Naive thymus-derived CD4-positive, alpha-beta T cell (primary cell): ENCODE measurements at places on chromosomes 13 and 19. TPM values are rescaled to one million over a fixed set of nuclear protein-coding genes. Genes with fewer than 3 reads are reported as not detected.

SBSN gene
- not detected for total RNA-seq

TNFRSF19 gene
- total RNA-seq, result not detected

DIAPH3 gene
- not detected for total RNA-seq

HOMER3 gene
- 2.1 TPM for total RNA-seq

CEACAM7 gene
- total RNA-seq, result not detected

FPR1 gene
- 68.2 TPM for total RNA-seq

KLK14 gene
- total RNA-seq, result 0.66 TPM

DNA sequence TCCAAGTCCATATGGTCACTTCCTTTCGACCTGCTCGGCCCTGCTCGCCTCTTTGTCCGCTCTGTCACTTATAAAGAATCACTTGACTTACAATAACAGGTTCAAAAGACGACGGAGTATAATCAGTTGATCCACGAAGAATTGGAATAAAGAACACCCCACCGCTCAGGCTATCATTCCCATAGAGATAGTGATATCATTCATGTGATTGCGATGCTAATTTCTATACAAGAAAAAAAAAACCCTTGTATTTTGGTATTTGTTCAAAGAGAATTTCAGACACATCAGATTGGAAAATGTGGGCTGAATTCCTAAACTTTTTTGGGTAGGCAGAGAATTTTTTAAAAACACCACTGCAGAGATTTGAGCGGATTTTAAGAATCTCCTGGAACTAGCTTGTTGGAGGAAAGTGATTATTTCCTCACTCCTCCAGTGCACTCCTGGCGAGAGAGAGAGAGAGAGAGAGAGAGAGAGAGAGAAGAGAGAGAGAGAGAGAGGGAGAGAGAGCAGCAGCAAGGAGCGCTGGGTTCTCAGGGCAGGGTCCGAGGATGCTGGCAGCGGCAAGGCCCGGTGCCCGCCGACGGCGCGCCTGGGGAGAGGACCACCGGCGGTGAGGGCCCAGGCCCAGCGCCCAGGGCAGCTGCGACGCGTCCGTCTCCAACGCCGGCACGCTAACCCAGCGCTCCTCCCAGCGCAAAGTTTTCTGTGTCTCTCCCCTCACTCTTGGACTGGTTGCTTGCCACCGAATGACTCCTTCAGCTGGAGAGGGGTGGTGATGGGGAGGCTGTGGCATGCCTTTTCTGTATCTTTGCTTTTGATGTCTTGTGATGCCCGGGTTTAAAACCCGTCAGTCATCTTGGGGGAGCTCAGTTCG is 149.0 kb upstream of the ZNF536 start:
- no peak overlapping the region for H3K27ac ChIP-seq
- peaks cover 6% of the 10 kb centered on the region for H3K4me1 ChIP-seq
- H3K4me3 ChIP-seq, result no peak overlapping the region
- H3K36me3 ChIP-seq, result no peaks in the 10 kb centered on the region

DNA sequence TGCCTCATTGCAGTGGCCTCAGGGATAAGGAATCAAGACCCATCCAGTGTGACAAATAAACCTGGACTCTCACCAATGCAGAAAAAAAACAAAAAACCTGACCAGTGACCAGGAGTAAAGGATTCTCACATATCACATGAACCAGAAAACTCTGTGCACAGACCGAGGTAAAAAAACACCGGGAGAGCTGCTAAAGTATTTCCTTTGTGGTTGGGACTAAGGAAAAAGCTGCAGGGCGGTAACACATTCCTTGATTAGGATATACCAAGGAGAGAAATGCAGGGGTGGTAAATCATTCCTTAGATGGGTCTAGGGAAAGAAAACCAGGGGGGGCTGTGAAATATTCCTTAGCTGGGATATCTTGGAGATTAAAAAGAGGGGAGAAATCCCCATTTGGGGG is 64.8 kb upstream of the ZNF85 start:
- H3K36me3 ChIP-seq, result no peaks in the 10 kb centered on the region
- H3K27ac ChIP-seq, result no peak overlapping the region
- H3K4me1 ChIP-seq, result no peaks in the 10 kb centered on the region

- no peaks in the 10 kb centered on the region for H3K27me3 ChIP-seq
- peaks cover 26% of the 10 kb centered on the region for H3K4me1 ChIP-seq
- H3K4me3 ChIP-seq, result no peak overlapping the region
- H3K27ac ChIP-seq, result no peak overlapping the region
- no peaks in the 10 kb centered on the region for H3K36me3 ChIP-seq
Observed at GRCh38 chr13:74191410-74191809, 57.2 kb upstream of the KLF12 start.

DNA sequence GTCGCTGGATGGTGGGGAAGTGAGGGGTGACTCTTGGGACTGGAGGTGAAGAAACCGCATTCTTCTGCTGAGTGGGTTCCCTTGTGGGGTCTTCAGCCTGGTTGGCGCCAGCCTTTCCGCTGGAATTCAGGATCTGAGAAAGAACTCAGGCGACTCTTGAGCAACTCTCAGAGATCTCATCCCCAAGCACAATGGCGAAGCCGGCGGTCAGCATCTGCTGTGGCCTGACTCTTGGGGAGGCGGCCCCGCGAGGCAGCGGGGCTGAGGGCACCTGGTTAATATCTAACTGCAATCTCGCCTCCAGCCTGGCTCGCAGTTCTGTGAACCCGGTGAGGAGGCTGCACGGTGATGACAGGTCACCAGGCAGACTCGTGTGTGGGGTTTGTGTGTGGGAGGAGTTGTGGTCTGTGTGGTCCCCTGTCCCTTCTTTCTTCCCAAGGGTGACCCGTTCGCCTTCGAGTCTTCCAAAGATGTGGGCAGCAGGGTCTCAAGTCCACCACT is 883 bp downstream of the ZNF441 start:
- peak overlapping the region; percentile 70 for H3K4me3 ChIP-seq
- H3K27ac ChIP-seq, result peak overlapping the region; percentile 79
- peaks cover 4% of the 10 kb centered on the region for H3K4me1 ChIP-seq
- DNase-seq, result no peak

- peak; percentile 84 for DNase-seq
- H3K27me3 ChIP-seq, result no peaks in the 10 kb centered on the region
- H3K4me1 ChIP-seq, result peaks cover 44% of the 10 kb centered on the region
Observed at GRCh38 chr13:99434258-99434788, 66.9 kb upstream of the TM9SF2 start.

DNA sequence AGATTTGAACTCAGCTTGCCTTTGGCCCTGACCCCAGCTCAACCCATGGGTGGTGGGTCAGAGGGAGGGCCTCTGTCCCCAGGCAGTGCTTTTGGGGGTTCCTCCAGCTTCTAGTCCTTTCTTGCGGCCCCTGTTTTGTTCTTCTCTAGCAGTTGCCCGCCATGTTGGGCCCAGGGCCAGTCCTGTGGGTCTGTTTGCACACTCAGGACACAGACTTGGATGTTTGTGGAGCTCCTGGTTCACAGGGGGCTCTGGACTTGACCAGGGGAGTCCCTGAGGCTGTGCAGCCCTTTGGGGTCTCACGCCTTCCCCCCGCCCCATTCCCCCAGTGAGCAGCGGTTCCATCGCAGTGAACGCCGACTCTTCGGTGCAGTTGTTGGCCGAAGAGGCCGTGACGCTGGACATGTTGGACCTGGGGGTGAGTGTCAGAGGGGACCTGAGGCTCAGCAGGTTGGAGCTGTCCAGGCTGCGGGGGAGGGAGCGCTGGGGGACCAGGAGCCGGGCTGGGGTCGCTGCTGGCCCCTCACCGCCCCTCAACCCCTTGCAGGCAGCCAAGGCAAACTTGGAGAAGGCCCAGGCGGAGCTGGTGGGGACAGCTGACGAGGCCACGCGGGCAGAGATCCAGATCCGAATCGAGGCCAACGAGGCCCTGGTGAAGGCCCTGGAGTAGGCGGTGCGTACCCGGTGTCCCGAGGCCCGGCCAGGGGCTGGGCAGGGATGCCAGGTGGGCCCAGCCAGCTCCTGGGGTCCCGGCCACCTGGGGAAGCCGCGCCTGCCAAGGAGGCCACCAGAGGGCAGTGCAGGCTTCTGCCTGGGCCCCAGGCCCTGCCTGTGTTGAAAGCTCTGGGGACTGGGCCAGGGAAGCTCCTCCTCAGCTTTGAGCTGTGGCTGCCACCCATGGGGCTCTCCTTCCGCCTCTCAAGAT is 2.5 kb downstream of the ATP5F1D start:
- H3K4me3 ChIP-seq, result no peak overlapping the region
- DNase-seq, result peak; percentile 87
- H3K27ac ChIP-seq, result peak overlapping the region; percentile 42
- H3K36me3 ChIP-seq, result no peaks in the 10 kb centered on the region
- H3K4me1 ChIP-seq, result peaks cover 33% of the 10 kb centered on the region

- no peaks in the 10 kb centered on the region for H3K36me3 ChIP-seq
- no peak overlapping the region for H3K27ac ChIP-seq
- no peaks in the 10 kb centered on the region for H3K27me3 ChIP-seq
Observed at GRCh38 chr13:25153736-25154135, 18.4 kb downstream of the AMER2 start.

DNA sequence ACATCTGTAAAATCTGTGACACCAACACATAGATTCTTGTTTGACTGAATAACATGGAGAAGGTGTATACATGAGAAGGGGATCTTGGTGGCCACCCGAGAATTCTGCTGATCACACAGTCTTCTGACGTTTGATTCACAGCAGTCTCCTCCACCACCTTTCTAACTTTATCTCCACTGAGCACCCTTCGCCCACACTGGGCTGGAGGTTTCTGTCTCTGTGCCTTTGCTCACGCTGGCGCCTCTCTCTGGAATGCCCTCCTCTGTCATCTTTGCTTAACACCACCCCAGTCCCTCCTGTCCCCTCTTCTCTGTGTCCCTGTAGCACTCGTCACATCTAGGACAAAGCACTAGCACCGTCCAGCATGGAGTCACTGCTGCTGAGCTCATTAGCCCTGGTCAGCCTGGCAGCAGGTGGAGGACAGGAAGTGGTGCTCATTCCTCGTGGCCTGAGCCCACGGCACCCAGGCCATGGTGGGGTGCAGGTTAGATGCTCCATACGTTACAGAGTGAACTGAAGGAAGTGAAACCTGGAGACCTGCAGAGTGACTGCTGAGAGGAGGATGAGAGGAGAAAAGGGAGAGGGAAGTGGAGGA is 384.6 kb downstream of the UQCRFS1 start:
- no peaks in the 10 kb centered on the region for H3K27me3 ChIP-seq
- H3K36me3 ChIP-seq, result no peaks in the 10 kb centered on the region
- no peaks in the 10 kb centered on the region for H3K4me1 ChIP-seq
- no peak overlapping the region for H3K27ac ChIP-seq
- DNase-seq, result no peak
